ENCODE measurements at places on chromosomes 13 and 19.

DNA sequence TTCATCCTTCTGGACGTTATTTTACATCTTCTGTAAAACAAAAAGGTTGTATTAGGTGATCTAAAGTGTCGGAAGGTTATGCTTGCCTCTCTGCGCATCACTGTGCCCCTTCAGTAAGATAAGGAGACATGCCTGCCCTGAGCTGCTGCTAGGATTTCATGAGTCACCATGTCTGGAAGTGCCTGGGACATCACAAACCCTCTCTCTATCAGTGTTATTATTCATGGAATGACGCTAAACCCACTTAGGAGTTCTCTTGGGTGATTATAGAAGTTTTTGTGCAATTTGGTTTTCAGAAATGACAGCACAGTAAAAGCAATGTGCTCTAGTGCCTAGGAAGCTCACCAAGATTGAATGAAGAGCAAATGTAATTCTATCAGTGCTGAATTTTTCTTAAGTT, 617.7 kb downstream of the DCT start:
- DNase-seq: no peak

DNA sequence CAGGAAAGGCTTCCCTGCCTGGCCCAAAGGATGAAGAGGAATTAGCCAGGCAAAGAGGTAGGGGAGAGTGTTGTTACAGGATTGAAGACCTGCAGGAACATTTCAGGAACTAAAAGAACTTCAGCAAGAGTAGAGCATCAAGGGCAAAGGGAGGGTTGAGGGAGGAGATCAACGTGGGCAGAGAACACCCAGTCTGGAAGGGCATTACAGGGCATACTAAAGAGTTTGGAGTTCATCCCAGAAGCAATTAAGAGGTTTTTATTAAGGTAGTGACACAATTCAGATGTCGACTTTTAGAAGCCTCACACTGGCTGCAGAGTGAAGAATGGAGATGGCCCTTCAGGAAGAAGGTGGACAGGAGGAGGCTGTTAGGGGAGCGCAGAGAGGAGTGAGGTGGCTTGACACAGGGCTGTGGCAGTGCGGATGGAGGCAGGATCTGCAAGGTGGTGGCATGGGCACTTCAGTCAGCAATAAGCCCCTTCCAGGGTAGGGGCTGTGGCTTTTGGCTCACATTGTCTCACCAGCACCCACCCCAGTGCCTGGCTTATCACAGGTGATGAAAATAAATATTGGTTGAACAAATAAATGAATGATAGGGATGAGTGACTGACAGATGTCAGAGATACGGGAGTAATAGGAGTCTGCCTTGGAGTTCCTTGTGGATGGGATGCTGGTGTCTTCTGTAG, 24.9 kb downstream of the TEX26 start:
- DNase-seq: no peak

- no peak for DNase-seq
Observed at GRCh38 chr13:20118268-20119140, 42.3 kb downstream of the GJA3 start.

- no peak for DNase-seq
Observed at GRCh38 chr13:52810011-52810410, 38.4 kb downstream of the PCDH8 start.

DNA sequence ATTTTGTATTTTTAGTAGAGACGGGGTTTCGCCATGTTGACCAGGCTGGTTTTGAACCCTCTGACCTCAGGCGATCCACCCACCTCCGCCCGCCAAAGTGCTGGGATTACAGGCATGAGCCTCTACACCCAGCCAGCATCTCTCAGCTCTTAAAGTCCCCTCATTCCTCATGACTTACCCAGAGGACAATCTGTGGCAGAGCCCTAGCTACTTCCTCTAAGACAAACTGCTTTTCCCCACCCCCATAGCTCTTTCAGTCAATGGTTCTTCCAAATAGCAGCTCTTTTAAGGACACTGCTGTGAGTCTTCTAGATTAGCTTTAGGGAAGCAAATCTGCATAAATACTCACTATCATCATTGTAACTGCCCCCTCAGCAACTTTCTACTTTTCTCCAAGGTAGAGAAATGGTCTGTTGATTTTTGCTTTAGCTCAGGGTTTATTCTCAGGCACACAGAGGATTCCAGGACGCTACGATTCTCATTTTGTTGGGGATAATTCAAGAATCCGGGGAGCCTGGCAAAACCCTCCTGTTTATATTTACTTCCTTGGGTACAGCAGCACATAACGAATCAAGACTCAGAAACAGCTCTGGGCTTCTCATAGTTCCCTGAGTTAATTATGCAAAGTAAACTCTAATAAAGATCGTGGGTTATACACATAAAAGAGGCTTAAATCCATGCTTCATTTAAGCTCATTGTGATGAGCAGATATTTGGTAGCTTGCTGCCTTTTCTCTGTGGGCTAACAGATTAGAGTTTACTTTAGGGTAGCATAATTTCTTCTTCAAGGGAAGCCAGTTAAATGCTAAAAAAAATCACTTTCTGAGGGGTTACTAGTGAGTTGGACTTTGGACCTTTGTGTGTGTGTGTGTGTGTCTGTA, 357.4 kb downstream of the TDRD3 start:
- DNase-seq: no peak

DNA sequence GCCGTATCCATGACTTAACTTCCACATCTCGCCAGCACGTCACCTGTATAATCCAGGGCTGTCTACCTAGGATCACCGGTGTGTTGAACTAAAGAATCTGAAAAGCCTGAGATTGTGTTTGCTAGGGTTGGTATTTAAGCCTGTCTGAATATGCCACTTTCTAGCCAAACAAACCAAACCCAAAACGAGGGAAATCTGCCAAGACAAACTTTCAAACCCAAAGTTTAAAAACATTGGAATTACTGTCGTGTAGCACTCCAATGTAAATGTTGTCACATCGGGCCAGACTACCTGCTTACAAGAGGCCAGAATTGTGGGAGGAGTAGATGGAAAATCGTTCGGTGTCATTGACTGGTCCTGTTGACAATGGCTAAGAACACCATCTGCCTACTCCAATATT, 747.8 kb downstream of the EFNB2 start:
- DNase-seq: no peak

Measured in pons (tissue), 1 donor.